ENCODE measurements at places on chromosomes 4 and X.

- DNase-seq, result no peak
Observed at GRCh38 chr4:48853604-48854394, 22.9 kb downstream of the OCIAD1 start.

DNA sequence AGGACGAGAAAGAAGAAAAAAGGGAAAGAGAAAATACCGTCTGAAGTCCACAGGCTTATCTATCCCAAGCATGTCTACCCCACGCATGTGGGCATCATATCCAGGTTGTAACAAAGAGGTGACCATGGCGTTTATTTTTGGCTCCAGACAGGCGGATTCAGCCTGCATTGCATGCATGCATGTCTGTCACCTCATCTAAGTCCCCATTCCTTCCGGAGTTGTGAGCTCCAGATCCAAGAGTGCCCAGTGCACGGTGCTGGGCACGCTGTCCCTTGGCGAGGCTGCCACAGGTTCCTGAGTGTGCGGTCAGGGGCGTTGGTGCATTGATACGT lies 905 bp upstream of the GALNTL6 start:
- no peak for DNase-seq

DNA sequence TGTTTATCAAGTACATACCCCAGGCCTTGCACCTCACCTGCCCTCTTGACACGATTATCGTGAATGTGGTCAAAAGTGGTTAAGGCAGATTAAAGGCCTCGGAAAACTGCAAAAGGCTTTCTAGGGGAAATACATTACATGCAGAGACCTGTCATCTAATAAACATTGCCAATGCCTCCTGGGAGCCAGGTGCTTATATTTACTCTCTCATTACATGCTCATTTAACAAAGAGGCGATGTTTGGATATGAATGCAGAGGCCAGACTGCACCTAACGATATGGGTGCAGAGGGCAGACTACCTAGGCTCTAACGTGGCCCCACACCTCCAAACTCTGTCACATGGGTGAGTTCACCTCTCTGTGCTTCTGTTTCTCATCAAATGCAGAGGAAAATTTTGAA lies 14.5 kb downstream of the CRMP1 start:
- no peak for DNase-seq

DNA sequence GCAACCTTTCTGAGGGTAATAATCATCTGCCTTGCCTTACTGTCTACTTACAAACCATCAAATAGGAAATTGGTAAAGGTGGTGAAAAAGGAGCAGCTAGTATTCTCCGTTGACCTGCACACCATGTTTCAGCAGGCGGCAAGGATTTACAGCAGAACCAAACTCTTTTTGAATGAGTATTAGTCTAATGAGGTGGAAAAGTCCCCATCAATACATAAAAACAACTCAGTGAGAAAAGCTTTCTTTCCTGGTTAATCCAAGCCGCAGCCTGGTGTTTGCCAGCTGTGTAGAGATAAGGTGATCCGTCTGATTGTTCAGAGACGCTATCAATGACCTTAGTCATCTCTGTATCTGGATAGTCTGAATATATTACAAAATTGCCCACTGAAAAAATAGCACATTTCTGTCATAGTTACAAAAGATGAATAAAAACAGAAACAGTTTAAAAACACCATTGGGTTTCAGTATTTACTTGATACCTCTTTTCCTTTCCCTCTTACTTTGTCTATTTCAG lies 110.4 kb upstream of the TBC1D9 start:
- no peak for DNase-seq

GRCh38 chr4:41360921-41361793 lies 104.4 kb downstream of the UCHL1 start:
- DNase-seq, result no peak

GRCh38 chr4:176306837-176307665 lies 12.7 kb upstream of the SPCS3 start:
- DNase-seq, result no peak

GRCh38 chr4:142574306-142574705 lies 271.8 kb downstream of the INPP4B start:
- DNase-seq, result no peak

GRCh38 chr4:94504545-94504944 lies 52.8 kb downstream of the PDLIM5 start:
- no peak for DNase-seq

DNA sequence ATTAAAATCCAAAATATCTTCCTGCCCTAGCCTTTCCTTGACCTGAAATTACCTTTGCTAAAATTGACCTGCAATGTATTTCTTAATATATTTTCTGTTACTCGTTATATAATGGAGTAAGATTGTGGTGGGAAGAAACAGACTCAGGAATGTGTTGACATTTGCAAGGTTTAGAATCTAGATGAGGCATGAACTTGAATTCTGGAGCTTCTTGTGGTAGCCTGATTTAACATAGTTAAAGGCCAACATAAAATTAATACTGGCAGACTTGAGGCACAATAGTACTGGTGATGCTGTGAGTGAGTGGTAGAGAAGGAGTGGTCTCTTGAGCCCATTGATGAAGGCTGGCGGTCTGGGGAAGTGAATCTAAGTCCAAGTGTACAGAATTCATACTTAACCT lies 197.9 kb upstream of the SPRY1 start:
- DNase-seq, result no peak

DNA sequence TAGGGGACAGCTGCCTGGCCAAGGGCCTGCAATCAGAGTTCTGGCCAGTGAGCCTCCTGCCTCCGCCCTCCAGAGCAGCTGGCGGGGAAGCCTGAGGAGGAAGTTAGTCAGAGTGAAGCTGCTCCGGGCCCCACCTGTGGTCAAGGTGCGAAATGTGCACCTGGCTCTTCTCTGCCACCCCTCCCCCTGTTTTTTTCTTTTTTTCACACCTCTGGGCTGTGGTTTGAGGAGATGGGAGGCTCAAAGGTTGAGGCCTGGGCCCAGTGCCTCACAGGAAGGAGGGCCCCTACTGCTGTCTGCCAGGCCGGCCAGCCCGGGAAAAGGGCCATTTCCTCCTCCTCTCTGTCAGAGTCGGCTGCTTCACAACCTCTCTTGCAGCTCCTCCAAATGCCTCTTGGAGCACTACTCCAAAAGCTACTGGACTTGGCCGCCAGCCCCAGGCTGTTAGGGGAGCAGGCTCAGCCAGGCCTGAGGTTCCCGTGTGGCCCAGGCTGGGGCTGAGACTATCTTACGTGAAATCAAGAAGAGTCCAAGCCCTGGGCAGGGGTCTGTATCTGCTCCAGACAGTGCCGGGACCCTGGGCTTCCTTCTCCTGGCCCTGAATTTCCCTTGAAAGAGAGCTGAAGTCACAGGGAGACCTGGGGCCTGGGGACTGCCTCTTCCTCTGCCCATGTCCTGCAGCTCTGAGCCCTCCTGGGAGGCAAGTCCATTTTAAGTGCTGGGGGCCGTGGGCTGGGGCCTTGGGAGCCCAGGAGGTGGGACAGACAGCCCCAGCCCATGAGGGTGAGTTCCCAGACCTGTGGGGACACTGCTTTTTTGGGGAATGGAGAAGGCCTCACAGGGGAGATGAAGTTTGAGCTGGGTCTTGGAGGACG lies 4.5 kb upstream of the CXCR3 start:
- DNase-seq, result peak; percentile 65

- no peak for DNase-seq
Observed at GRCh38 chrX:105775679-105776078, 46.7 kb upstream of the NRK start.

DNA sequence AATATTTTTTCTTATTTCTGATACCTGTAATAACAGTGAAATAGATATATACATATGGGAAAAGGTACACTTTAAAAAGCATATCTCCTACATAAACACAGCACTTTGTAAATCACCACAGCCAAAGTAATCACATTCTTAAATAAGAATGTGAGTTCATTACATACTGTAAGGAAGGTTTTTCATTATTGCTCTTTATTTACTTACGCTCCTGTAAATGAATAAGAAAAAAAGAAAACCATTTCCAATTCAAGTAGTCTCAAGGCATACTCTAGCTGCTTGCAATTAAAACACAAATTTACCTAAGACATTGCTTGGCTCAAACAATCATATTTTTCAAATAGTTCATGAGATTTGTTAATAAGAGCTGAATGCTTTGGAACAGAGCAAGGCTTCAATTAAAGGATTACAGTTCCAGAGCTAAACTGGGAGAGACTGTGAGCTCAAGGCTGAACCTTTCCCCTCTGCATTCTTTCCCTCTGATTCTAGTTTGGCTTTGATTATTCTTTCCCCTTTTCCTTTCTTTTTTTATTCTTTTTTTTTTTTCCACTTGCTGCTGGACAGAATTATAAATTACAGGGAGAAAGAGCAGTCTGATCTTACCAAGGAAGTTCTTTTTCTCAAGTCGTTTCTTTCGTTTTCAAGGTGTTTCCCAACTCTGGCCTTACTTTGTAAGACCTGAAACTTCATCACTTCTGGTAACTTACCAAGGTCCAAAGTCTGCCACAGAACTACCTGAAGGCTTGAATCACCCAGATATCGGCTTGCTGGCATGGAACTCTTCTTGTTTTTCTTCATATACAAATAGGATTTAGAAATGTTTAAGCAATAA lies 278.3 kb downstream of the INPP4B start:
- no peak for DNase-seq

DNA sequence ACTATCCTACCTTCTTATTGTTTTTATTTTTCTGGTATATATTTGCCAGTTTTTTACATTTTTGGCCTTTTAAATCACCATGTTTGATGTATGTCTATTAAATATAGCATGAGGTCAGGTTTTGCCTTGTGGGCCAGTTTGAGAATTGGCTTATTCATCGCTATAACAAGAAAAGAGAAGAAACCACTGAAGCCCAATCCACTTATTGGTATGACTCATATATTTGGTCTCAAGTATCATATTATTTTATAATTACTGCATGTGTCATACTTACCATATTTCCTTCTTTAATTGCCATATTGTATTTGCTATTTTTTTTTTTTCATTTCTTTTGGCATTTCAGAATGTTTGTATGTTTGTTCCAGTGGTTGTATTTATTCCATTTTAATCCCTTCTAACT lies 99.3 kb downstream of the IRF2 start:
- DNase-seq, result no peak

DNA sequence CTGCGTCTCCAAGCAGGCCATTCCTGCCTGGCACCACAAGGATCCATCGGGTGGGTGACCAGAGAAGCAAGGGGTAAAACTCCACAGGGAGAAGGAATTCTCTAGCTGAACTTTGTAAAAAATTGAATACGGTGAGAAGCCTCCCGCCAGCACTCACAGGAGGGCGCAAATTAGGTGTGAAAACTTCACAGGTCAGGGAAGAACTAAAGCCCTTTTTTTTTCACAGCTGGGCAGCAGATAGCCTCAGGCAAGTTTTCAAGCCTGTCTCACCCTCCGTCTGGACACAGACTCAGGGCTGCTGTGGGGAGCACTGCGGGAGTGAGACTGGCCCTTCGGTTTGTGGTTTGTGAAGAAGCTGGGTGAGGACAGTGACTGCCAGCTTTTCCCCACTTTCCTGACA lies 224.1 kb upstream of the FGF16 start:
- DNase-seq, result no peak

DNA sequence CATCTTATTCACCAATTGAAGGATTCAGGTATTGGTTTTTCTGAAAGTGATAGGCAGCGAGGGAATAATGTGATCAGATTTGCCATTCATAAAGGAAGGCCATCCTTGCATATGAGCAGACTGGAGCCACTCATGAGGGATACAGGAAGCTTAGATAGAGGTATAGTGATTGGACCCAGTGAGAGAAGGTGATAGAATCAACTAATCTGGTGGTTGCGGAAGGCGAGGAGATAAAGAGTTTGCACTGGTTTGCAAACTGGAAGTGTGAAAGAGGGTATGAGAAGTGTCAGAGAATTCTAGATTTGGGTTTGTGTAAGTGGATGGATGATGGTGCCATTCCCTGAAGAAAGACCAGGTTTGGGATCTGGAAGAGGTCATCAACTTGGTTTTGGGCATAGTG lies 57.3 kb upstream of the RASGEF1B start:
- no peak for DNase-seq

GRCh38 chr4:146207410-146207809 lies 6.9 kb upstream of the REELD1 start:
- DNase-seq, result no peak

GRCh38 chr4:139988863-139989765 lies 164.9 kb downstream of the MAML3 start:
- no peak for DNase-seq

GRCh38 chr4:111879539-111879938 lies 265.7 kb upstream of the FAM241A start:
- no peak for DNase-seq

- DNase-seq, result peak; percentile 28
Observed at GRCh38 chr4:47686294-47686872, 151.5 kb downstream of the CORIN start.

DNA sequence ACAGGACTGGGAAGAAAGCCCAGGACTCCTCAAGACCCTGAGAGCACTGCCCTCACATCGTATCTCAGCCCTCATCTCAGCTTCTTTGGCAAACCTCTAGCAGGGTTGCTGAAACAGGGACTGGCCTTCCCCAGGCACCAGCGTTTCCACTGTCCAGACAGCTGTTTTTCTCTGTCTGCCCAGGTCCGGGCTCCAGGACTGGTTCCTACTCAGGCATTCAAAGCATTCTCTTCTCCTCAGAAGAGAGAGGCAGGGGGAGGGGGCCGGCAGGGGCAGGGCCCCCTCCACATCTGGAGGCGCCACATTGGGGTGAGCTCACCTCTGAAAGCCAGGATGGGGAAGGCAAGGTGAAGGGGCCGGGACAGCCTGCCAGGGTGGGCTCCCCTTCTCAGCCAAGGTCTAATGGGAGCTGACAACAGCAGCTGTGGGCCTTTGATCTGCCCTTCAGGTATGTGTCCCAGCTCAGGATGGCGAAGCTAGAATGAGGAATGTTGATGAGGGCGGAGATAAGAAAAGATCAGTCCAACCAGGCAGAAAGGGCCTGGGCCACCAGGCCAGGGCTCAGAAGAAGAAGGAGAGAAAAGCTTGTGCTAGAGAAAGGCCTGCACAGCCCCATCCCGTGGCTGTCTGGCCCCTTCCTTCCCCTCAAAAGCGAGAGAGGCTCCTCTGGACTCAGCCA lies 60.4 kb downstream of the PJA1 start:
- no peak for DNase-seq

GRCh38 chr4:173529477-173530325 lies at the start of gene HAND2:
Gene HAND2, minus strand, starts transcription at chr4:173530229. Its CDS starts 940 bp downstream, at chr4:173529289.
- DNase-seq, result no peak

DNA sequence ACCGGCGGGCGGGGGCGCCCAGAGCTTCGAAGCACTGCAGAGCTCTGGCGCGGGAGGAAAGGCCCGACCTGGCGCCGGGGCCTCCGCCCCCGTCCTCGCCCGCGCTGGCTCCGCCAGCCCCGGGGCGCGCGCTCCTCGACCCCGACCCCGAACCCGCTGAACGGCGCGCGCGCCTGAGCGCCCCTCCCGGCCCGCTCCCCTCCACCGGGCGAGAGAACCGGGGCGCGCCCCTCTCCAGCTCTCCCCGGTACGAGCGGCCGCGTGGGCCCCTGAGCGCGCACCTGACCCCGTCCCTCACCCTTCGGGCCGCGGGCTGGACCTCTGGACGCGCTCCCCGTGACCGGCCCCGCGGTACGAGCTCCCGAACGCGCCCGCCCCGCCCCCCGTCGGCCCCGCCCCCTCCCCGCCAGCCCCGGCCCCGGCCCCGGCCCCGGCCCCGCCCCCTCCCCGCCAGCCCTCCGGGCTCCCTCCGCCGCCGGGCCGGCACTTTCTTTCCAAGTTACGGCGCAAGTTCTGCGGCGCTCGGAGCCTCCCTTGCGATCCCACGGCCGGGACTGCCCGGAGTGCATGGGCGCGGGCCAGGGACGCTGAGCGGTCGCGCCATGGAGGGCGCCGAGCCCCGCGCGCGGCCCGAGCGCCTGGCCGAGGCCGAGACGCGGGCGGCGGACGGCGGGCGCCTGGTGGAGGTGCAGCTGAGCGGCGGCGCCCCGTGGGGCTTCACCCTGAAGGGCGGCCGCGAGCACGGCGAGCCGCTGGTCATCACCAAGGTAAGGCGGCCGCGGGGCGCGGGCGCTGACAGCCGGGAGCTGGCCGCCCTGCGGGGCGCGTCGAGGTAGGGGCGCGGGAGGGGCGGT lies at the start of gene SHROOM2:
Gene SHROOM2 (plus strand): TSS at position 486 of the 854 bp plus-strand sequence. CDS start 117 bp downstream, at position 603.
- DNase-seq, result no peak

All from activated CD8-positive, alpha-beta memory T cell treated with anti-CD3 and anti-CD28 coated beads for 48 hours (primary cell).